ENCODE measurements at places on chromosomes 11 and 22.
A peak's percentile ranks its signal among the peaks of the same experiment; 100 is the strongest.

- DNase-seq, result no peak
These were observed 791.2 kb downstream of the BRD1 start for GRCh38 chr22:49036513-49036912.

GRCh38 chr22:37218399-37218770 lies 6.1 kb upstream of the SSTR3 start:
- no peak for DNase-seq

DNA sequence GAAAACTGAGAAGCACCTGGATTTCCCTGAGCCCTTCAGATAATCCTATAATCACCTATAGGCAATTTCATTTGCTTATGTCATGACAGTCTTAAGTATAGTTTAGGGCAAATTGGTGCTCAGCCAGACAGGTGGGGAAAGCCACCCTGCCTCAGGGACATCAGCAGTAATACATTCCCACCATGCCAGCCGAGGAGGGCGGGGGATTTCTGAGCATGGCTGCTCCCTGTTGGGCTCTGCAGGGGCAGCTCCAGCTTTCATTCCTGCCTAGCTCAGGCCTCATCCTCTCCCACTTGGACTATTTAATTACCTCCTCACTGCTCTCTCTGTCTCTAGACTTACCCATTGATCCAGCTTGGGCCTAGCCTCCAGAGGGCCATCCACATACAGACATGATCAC lies 9.0 kb upstream of the DRD2 start:
- DNase-seq, result no peak

DNA sequence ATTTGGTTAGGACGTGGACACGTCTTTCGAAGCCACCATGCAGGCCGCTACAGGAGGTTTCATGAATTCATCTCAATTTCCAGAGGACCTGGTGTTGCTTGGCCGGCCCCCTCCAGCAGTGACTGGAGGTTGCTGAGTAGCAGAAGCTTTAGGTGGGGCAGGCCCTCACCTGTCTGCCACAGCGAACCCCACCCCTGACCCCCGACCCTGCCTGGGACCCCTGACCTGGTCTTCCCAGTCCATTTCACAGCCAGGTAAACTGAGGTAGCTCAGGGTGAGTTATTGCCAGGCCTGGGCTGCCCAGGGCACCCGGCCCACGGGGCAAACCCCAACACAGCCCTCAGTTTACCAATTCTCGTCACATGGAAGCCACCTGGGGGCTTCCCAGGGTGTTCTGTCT lies 39.1 kb upstream of the SMIM38 start:
- DNase-seq, result no peak

DNA sequence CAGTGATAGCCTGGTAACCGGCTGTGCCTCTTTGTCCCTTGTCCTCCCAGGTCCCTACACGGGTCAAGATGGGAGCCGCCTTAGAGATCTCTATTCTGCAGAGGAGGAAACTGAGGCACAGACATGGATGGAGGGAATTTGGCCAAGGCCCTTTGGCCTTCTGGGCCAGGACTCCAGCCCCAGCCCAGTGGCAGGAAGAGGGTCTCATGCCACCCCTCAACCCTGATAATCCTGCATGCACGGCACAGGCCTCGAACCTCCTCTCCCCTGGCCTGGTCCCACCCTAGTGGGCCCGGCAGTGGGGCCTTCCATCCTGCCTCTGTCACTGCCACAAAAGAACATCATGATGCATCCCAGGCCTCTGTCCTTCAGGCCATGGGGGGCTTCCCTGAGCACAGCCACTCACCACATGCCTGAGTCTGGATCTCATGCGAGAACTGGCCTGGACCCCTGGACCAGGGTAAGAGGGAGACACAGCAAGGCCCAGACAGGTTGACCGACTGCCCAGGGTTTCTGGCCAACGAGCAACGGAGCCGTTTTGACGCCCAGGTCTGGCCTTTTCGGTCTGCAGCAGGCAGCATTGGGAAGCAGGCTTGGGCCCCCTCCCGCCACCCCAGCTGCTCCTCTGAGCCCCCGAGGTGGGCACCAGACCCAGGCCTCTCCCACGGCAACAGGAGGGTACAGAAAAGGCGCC lies 6.5 kb downstream of the LINC01488 start:
- no peak for DNase-seq

- DNase-seq, result no peak
These were observed 12.5 kb upstream of the NELL1 start for GRCh38 chr11:20656901-20657300.

GRCh38 chr11:129435499-129436245 lies 60.0 kb downstream of the BARX2 start:
- DNase-seq, result no peak

DNA sequence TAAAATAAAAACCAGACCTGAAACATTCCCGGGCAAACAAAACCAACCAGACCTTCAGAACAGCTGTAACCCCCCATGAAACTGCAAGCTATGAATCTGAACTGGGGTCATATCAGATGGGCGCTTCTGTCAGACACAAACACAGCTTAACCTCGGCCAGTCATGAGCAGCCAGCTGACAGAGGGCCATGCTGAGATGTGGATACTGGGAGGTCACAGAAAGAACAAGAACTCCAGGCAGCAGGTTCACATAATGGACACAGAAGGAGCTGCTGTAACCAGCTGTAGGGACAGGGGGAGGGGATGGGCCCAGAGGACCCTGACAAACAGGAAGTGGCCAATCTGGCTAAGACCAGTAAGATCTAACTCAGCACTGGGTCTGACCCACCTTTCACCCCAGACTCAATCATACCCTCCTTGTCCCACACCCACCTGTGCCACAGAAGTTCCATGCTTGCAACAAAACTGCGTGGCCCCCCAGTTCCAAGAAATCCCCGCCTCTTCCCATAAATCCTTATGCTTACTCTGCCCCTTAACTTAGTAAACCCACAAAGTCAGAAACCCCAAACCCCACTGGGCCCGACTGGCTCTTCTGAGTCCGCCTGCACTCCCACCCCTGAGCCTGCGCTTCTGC lies 4.0 kb downstream of the APOL4 start:
- DNase-seq, result peak; percentile 75

DNA sequence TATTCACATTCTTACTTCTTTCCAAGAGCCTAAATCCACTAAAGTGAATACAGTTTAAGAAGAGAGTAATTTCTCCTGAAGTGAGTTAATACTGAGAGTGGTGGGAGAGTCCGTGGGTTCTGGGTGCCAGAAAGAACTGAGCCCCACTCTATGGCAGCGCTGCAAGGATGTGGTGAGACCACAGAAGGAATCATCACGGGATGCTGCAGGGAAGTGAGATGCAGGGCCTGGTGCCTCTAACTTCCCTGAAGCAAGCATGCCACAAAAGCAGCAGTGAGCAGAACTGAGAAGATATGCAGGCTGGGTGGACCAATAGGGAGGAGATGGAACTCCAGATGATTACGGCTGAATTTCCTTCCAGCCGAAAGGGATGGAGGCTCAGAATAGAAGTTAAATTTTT lies 5.0 kb upstream of the MMP12 start:
- DNase-seq, result no peak

GRCh38 chr11:61679893-61680621 lies at the start of gene DAGLA:
DAGLA (plus strand) TSS chr11:61680391; CDS start chr11:61720156, 39,765 bp downstream.
- DNase-seq, result peak; percentile 72

DNA sequence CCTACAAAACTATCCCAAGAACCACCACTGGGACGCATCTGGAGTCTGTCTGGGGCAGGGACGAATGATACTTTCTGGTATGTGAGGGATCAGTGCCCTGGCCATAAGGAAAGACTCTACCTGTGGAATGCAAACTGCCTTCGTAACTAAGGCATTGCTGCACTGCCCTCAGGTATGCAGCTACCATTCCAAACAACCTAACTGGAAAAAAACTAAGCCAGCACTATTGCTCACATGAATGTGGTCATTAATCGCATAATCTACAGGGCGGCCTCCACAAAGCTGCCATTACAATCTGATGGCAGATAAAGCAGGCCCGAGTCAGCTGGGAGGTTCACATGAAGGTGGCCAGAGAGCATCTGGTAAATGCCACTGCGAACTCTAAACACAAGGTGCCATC lies 3.9 kb downstream of the PACSIN2 start:
- DNase-seq, result no peak

DNA sequence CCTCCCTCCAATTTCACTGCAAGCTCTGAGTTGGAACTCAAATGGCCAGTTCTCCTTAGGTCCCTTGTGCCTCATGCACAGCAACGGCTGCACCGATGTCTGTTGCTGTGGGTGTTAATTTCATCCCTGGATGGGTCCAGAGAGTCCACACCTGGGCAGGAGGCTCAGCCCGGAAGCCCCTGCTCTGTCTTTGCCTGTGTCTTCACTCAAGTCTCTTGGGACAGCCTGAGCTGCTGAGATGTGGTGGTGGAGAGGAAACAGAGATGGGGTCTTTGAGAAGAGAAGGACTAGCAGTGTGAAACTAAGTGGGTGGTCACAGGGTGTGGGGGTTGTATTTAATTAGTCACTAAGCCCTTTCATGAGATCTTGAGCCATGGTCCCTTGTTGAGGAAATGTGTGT lies 109.3 kb downstream of the NECTIN1 start:
- no peak for DNase-seq

DNA sequence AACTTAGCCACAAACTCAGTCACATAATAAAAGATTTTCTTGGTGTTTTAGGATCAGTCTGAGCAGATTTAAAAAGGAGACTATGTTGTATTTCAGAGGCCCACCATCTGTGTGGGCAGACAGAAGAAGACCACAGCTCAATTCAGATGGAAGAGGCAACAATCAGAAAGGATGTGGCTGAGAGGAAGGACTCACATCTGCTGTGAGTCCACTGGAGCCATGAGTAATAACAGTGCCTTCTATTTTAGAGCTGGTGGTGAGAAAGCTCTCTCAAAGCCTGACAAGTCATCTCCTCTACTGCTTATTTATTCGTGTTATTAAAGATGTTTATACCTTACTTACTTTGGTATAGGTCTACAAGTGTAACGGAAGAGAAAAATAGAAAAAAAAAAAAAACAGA lies 357.2 kb downstream of the OPCML start:
- DNase-seq, result no peak

DNA sequence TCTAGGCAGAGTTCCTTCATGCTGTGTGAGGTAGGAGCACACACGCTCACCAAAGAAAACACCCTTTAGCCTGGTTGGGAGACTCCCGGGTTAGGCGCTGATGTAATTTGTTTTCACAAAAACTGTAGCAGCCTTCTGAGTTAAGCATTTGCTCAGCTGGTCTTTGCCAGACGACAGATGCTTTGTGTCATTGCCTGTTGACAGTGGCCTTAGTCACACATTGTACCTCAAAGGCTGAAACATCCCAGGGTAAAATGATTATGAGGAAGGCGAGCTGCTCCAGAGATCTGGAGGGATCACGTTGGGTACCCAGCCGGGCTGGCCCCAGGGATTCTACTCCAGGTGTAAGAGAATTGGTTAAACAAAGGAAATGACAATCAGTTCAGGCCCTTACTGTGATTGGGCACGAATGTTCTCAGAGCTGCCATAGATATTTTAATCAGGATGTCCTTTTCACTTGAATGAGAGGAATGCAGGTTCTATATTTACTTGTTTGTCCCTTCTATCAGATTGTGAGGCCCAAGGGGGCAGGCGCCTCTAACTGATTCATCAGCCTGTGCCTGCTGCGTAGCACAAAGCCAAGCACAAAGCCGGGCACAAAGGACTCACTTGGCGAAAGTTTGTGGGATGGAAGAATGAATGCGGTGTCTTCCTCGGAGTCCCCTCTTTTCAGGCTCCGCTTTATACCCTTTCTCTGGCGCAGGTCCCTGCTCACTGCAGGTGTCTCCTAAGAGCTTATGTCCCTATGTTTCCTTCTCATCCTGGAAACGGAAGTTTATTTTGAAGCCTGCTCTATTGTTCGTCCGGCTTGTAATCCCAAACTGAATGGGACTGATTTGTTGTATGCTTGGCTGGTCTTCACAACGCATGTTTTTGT lies 47.1 kb downstream of the ADM start:
- DNase-seq, result no peak

GRCh38 chr11:27116684-27117083 lies 76.1 kb downstream of the BBOX1 start:
- DNase-seq, result peak; percentile 2

GRCh38 chr11:8082391-8083087 lies 1.5 kb downstream of the TUB start:
- DNase-seq, result no peak

GRCh38 chr11:123190518-123190917 lies 4.5 kb downstream of the CLMP start:
- no peak for DNase-seq

DNA sequence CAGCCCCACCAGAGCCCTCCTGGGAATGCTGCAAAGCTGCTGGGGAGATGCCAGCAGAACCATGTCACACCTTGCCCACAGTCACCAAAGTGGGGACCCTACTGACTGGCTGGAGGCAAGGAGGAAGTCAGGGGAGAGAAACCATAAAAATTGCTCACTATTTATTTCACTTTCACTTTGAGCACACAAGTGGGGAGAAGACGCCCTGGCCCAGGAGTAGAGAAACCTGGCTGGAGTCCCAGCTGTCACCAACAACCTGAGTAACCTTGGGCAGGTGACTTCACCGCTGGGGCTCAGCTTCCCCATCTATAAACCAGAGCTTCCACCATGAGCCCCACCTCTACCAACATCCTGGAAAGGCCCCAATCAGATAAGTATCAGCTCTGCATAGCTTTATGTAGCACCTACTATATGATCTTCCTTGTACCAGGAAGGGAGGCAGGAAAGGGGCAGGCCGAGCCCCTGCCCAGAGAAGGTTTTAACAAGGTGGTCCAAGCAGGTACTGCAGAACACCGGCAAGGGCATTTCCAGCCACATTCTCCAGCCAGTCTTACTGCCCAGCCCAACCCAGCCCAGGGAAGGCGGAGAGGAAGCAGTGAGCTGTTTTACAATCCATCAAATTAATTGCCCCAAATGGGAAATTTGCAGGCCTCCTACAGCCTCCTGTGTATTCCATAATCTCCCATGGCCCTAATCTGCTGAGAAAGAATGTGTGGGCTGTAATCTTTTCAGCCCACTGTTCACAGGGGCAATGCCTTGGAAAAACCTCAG lies 27.6 kb downstream of the PLEKHA7 start:
- no peak for DNase-seq

DNA sequence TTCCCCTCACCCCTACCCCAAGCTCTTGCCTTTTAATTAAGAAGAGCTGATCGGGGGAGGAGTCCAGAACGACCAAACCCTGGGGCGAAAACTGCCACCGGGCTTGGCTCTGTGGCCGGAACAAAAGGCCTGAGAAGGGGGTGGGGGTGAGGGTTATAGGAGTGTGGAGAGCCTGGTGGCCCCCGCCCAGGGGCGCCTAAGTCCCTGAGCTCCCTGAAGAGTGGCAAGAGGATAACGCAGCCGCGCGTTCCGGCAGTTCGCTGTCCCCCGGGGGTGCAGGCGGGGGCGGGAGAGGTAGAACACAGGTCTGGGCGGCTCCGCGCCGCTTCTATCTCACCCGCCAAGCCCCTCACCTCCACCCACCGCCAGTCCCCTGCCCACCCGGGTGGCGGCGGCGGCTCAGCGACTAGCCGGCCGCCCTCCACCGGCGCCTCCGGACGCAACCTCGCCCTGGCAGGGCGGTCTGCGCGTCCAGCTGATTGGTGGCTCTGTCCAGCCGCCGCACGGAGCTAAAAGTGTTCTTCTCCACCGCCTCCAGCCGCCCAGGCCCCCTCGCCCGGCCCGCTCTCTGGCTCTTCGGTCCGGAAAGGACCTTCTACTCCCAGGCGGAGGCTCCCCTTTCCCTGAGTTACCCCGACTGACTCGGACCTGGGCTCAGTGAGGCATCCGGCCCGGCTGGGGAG lies 18.7 kb upstream of the BDNF start:
- no peak for DNase-seq

All from NB4 (cell line).